ENCODE measurements at places on chromosomes 13 and 19. TPM values are rescaled to one million over a fixed set of nuclear protein-coding genes. Genes with fewer than 3 reads are reported as not detected.

DNA sequence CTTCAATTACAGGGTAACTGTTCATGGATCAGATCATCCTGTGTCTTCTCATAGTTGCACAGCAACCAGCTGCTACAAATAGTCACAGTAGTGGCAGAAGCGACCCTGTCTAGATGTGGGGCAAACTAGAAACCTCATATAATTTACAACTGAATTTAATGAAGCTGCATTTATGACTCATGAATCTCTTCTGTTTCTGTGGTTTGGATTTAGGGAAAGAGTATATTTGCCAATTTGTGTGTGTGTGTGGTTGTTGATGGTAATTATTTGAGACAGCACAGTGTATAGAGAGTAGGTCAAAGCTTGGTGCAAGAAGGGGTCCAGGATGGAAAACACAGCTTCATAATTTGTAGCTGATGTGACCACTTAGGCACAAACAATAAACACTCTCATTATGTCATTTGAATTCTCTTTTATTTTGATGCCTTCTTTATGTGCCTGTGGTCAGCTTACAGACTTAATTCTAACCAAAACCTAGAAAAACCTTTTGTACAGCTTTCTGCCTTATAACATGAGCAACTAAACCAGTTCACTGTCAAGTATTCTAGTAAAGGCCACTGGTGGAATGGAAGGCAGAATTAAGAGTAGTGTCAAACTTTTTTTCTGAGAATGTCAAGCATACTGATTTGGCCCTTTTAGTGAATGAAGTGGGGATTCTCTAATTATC, 218.1 kb downstream of the TBC1D4 start:
- no peak for DNase-seq

- DNase-seq, result no peak
Measured at GRCh38 chr13:26017196-26017921, 34.5 kb downstream of the SHISA2 start.

DNA sequence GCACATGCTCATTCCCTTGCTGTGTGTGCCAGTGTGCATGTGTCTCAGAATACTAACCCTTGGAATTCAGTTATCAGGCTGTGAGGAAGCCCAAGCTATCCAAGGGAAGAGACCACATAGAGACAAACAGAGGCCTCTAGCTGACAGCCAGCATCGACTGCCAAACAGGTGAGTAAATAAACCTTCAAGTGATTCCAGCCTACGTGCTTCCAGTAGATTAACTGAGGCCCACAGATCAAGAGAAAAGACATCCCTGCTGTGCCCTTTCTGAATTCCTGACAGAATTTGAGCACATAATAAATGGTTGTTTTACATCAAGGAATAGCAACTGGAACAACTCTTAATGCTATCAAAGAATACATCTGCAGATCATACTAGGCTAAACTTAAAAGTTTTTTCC, 17.5 kb downstream of the ZC3H13 start:
- no peak for DNase-seq

DNA sequence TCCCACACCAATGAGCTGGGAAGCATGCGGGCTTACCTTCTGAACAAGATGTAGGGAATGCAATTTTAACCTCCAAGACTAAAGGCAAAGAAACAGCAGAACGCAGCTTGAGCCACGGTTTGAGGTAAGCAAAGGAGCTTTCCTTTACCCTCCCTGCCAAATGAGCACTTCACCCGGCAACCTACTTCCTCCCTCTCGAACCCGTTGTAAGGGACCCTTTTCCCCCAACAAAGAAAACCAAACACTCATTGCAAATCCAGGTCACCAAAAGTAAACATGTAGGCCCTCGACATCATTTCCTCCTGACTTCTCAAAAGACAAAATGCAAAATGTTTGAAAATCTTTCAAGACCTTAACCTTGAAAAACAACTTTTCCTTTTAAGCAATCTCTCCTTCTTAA, 65.3 kb downstream of the ABCC4 start:
- no peak for DNase-seq

DNA sequence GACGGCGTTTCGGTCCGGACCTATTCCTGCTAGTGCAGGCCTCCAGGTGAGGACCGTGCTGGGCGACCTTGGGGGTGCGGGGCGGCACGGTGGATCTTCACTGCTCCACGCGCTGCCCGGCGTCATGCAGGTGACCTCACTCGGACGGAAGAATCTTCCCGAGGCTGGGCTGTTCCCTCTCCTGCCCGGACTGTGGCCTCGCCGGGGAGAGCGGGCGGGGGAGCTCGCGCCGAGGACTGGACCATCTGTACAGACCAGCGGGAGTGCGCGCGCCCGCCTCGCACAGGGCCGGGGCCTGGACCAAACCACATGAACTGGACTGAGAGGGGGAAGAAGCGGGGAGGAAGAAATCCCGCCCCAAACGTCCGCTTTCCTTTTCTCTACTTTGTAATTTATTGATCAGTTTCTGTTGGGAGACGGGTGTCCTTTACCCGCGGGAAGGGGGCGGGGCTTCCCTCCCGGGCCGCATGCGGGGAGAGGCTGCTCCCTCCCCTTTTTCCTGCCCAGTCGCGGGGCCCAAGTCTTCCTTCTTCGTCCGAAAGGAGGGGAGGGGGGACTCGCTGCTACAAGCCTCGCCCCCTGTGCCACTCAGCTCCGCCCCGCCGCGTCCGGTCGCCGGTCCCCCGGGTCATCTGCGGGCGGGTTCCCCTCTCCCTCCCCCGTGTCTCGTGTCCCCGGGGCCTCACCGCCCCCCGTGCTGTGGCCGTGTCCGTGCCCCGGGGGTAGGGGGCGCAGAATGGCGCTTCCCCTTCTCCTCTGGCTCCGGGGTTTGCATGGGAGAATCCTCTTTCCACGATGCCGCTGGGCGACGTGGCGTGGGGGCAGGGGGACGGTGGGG, 4.9 kb downstream of the HRC start:
- DNase-seq, result peak; percentile 74

- no peak for DNase-seq
Measured at GRCh38 chr13:29861694-29862110, 11.3 kb upstream of the UBL3 start.

DNA sequence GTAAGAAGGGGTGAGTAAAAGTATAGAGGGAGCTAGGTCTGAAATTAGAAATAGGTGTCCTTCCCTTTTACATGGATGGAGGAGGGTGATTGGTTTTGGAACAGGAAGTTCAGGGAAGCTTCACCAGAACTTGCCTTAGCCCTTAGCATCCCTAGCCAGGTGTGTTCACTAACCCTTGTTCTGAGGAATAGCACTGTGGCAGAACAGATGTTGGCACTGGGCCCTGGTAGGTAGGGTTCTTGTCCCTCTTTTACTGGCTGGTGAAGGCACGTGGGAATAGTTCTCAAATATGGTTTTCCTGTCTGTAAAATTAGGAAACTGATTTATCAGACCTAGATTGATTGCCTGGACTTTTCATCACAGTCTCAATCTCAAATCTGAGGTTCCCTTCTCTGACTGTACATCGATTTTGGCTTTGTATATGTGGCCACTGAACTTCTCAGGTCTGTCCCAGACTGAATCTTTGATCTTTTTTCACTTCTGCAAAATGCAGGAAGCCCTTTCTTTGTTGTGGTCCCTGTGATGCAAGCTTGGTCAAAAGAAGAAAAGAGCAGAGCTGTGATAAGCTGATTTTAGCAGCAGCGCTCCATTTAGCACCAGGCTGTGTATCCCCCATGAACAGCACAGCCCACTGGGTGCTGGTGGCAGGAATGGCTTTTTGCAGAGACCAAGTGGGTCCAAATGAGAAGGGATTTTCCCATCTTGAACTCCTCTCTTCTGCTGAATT, 86.2 kb upstream of the HTR2A start:
- DNase-seq, result peak; percentile 75

- DNase-seq, result peak; percentile 82
Measured at GRCh38 chr13:88648598-88649373, 977.6 kb downstream of the SLITRK5 start.

DNA sequence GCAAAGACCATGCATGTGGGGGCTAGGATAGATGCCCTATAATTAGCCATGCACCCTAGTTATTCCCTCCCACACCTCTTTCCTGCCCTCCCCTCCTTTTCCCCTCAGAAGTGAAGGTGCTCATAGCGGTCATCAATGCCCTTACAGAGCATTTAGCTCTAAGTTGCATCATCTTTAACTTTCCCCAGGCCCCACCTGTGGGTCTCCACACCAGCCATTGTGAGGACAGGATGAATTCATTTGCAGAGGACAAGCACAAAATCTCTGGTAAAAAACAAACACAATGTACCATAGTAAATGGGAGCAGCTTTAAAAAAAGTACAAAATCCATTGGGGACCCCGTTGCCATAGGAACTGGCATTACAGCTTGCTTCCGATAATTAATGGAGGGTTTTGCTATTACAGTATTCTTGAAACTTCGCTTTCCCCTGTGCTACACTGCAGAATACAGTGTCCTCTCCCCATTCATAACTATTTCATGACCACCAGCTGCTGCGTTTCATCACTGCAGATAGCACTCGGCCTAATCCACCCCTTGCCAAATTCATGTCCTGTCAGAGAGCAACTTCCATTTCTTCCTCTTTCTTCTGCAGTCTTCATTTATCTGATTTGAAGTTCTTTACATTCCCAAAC, 110.5 kb downstream of the ZDHHC20 start:
- DNase-seq, result peak; percentile 58

GRCh38 chr19:3397266-3398022, 31.1 kb downstream of the NFIC start:
- DNase-seq, result no peak

Gene ZNF726
- total RNA-seq, result 19.3 TPM

Gene PLPPR2
- total RNA-seq, result 0.43 TPM

Measured in Karpas-422 (cell line).